NCI-H1092 (cell line): ENCODE measurements at places on chromosomes 13 and 19.

DNA sequence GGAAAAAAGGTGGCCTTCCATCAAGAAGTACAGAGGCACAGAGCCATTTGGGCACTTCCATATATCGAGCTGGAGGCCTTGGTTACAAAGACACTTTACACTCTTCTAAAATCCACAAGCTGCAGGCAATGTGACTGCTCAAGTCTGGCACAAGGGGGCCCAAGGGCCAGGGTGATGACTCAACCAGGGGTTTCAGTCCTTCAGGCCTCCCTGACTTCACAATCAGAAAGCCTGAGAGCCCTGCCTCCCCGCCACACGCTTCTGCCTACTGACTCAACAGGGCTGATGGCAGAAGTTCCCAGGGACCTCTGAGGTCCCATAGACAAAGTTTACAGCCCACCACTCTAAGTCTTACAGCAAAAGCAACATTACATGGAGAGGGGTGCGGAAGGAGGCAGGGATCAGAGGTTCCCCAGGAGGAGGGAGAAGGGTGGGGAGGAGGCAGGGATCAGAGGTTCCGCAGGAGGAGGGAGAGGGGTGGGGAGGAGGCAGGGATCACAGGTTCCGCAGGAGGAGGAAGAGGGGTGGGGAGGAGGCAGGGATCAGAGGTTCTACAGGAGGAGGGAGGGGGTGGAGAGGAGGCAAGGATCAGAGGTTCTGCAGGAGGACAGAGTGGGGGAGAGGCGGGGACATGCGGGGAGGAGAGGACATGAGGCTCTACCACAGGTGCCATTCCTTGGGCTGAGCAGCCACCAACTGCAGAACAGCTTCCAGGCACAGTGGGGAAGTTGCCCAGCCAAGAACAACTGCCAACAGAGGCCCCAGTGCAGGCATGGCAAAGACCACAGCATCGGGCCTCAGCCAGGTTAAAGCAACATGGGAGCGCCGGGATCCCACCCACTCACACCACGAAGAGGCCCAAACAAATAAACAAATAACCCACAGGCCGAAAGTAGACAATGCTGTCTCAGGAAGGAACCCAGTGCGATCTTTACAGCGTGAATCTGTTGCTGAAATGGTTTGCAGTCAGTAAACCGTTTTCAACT, 52.0 kb downstream of the SLC7A1 start:
- no peak for DNase-seq

DNA sequence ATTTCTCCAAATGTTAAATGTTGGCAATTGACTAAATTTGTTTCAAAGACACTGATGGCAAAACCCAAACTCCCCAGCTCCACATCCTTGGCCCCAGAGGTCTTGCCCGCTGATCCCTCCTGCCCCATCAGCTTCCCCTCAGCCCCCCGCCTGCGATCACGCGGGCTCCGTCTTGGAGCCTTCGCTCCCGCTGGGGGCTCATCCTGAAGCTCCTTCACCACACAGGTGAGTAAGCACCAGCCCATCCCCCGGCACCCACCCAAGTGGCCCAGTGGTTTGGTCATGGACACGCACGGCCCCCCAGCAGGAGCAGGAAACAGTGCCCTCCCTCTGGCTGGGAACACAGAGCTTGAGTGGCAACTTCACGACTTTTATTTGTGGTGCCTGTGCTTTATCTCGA, 14.9 kb downstream of the EPS8L1 start:
- no peak for DNase-seq

DNA sequence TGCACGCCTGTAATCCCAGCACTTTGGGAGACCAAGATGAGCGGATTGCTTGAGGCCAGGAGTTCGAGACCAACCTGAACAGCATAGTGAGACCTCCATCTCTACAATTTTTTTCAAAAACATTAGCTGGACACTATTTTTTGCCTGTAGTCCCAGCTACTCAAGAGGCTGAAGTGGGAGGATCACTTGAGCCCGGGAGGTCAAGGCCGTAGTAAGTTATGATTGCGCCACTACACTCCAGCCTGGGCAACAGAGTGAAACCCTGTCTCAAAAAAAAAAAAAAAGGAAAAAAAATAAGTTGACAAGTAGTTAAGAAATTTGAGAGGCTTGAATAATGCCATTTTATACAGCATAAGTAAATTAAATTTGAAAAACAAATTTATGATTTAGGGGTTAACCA, 330.6 kb downstream of the MYO16 start:
- no peak for DNase-seq

DNA sequence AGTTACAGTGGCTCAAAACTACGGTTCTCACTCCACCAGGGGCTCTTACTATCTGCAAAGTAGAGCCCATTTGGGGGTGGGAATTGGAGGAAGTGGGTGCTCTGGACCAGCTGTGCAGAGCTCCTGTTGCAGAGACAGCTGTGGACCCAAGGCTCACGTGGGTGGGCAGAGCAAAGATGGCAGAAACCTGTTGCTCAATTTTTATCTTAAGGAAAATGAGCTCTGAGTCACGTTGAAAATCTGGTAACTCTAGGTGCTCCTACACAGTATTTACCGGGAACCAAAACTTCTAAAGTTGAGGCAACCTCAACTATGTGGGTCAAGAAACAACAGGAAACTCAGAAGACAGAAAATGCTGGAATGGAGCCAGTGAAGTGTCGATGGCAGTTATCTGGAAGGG, 30.2 kb upstream of the SLC15A1 start:
- DNase-seq, result no peak

DNA sequence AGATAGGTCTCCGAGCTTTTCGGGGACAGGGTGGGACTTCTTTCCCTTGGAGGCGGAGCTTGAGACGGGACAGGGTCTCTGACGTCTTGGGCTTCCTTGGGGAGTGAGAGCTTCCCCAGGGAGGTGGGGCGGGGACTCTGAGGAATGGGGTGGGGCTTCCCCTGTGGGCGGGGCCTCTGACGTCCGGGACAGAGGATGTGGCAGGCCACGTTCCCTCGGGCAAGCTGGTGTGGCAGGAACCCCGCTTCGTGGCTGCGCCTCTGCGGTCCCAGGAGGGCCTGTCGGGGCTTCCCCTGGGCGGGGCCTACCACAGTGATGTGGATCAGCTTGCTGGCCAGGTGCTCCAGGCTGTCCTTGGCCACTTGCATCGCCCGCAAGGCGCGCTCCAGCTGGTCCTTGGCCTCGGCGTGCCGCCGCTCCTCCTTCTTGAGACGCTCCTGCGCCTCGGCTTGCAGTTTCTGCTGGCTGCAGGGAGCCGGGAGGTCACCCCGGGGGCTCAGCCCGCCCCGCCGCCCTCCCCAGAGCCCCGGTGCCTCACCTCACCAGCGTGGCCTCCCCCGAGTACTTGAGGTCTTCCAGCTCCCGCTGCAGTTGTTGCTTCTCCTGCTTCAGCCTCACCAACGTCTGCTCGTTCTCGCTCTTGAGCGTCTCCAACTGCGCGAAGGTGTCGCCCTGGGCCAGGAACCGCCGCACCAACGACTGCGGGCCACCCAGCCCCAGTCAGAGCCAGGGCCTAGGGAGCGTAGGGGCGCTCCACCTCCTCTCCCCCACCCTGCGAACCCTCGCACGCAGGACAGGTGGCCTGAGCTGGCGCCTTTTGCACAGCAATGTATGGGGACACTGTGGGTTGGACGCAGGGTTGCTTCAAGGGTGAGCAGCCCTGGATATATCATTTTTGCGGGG, 3.3 kb upstream of the RGL3 start:
- DNase-seq, result no peak

DNA sequence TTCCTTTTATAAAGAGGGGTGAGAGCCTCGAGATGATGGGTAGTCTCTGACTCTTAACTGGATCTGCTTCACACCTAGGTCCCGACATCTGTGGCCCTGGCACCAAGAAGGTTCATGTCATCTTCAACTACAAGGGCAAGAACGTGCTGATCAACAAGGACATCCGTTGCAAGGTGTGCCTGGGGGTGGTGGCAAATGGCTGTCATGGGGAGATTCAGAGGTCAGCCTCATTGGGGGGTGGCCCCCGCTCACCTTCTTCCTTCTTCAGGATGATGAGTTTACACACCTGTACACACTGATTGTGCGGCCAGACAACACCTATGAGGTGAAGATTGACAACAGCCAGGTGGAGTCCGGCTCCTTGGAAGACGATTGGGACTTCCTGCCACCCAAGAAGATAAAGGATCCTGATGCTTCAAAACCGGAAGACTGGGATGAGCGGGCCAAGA, 1.6 kb downstream of the CALR start:
- no peak for DNase-seq

DNA sequence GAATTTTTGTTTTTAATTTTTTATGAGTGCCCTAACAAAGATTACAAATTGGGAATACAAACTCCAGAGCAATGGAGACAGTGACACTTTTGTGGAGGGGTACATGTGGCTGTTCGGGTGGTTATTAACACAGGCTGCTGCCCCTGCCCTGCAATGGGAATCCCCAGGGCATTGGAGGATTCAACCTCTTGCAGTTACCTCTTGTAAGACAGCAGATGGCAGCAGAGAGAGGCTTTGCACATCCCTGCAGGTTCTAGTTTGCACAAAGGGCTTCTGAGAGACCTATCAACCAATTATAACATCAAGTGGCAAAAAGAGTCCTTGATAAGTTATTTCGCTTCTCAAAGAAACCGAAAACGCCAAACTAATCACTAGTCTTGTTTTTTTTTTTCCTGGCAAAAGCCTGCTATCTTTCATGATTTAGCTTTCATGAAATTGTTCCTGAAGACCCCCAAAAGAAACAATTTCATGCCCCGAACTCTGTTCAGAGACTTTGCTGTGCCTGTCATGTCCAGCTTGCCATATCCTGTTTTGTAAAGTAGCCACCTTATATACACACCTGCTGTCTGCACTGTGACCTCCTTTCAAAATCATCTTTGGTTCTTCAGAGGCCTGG, 10.4 kb downstream of the GJB2 start:
- peak; percentile 64 for DNase-seq

- DNase-seq, result no peak
Observed at GRCh38 chr19:29417048-29417447, 108.7 kb upstream of the VSTM2B start.

DNA sequence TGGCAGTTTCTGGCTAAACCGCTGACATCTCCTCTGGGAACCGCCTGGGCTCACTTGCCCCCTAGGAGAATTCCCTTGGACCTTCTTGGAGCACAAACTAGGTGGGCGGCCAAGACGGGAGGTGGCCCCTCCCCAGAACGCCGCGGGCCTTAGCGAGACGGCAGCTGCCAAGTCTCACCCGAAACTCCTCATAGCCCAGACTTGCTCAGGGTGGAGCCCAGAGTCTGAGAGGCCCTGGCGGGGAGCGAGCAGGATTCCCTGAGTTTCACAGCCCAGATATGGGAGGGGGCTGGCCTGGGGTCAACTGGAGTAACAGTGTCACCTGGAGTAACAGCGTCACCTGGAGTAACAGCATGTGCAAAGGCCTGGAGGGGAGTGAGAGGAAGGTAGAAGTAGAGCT, 10.1 kb downstream of the TINCR start:
- DNase-seq, result no peak

DNA sequence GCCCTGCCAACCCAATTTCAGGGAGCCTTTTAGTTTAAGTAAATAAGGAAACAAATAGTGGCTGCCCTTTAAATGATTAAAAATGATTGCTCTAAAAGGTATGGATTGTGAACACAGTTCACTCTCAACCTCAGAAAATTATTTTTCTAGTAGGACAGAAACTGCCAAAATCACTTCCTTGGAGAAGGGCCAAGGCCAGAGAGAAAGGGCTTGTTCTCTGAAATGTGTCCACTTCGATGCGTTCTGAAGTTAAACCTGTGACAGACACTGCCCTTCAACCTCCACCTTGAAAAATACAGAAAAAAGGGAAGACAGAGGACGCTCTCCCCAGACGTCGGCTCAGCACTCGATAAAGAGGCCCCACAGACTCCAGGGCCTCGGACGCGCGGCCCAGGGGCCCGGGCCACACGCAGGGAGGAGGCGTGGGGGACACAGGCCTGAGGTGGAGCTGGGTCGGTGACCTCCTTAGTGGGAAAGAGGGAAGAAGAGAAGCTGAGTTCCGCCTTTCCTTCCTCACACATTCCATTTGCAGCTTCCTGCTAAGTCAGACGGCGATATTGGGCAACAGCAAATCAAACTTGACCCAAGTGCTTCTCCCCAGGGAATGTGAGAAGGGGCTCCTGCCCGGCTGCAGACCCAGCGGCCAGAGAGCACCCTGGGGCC, 63.6 kb downstream of the RASA3 start:
- no peak for DNase-seq

DNA sequence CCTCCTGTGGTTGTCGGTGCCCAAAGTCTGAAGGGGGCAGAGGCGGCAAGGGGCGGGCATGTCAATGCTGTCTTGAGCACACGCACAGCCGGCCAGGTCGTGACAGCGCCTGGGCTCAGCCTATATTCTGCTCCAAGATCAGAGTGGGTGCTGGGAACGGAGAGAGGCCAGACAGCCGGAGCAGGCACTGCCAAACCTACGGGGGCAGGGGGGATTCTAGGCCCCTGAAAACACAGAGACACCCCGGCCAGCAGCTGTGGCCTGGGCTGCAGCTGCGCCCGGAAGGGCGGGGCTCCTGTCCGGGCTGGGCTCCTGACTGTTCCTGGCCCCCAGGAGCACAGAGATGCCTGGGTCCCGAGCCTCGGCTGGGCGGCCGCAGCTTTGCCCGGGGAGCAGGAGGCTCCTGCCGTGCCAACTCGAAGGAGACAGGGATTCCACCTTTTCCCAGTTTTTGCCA, 2662.9 kb upstream of the PCDH20 start:
- no peak for DNase-seq

- no peak for DNase-seq
Observed at GRCh38 chr13:31968473-31968872, 63.1 kb upstream of the FRY start.

- DNase-seq, result no peak
Observed at GRCh38 chr13:75226733-75227435, 255.1 kb downstream of the TBC1D4 start.

- no peak for DNase-seq
Observed at GRCh38 chr13:95858286-95859075, 181.5 kb downstream of the DNAJC3 start.

- no peak for DNase-seq
Observed at GRCh38 chr19:3585301-3586126, at the start of gene GIPC3. GIPC3 (plus strand) TSS chr19:3585478; CDS start chr19:3585598, 120 bp downstream.

DNA sequence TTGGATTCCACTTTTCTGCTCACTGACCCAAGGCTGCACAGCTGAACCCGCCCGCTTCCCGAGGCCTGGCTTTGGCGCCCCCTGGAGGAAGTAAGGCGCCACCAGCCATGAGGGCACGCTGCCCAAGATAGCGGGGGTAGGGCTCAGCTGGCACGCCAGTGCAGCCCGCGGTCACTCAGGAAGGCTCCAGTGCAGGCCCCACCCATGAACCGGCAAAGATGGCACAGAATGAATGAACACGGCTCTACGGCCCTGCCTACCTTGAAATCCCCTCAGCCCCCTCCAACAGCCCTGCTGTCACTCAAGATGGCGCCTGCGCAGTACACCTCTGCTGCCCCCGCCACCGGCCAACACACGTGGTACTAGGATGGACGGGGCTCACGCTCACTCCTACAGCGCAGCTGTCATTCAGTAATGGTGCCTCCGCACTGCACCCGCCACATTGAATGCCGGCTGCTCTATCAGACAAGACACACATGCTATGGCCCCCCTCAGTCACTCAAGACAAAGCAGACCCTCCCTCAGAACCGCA, 3.0 kb downstream of the PEG3 start:
- DNase-seq, result no peak
